ENCODE measurements at places on chromosomes 13 and 19.

- DNase-seq: no peak
These were observed 555.2 kb downstream of the FGF9 start for GRCh38 chr13:22226086-22226485.

DNA sequence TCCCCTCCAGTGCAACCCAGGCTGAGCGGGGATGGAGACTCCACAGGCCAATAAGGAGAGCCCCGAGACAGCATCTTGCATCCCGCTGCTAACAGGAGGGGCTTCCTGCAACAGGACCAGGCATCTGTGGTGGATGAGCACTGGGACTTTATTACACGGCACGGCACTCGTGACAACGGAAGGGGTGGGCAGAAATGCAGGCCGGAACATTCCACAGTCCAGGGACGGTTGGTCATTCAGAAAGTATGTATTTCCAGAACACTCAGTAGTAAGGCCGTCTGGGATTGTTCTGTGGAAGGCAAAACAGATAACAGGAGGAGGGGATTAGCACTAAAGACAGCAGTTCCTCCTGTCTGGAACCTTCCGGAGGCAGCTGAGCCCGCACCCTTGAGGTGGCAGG, 3.3 kb upstream of the TM6SF2 start:
- DNase-seq: no peak

DNA sequence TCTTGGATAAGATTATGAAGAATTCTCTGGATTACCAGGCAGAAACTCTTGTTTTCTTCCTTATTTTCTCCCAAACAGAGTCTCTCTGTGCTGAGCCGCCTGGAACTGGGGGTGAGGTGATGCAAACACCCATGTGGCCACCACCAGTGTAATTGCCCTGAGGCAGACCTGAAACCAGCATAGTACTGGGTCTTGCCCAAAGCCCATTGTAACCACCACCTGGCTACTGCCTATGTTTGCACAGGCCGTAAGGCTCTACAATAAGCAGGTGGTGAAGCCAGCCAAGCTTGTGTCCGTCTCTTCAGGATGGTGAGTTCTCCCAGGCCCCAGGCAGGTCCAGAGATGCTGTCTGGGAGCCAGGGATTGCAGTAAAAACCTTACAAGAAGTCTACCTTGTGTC, 18.9 kb upstream of the KBTBD7 start:
- no peak for DNase-seq

DNA sequence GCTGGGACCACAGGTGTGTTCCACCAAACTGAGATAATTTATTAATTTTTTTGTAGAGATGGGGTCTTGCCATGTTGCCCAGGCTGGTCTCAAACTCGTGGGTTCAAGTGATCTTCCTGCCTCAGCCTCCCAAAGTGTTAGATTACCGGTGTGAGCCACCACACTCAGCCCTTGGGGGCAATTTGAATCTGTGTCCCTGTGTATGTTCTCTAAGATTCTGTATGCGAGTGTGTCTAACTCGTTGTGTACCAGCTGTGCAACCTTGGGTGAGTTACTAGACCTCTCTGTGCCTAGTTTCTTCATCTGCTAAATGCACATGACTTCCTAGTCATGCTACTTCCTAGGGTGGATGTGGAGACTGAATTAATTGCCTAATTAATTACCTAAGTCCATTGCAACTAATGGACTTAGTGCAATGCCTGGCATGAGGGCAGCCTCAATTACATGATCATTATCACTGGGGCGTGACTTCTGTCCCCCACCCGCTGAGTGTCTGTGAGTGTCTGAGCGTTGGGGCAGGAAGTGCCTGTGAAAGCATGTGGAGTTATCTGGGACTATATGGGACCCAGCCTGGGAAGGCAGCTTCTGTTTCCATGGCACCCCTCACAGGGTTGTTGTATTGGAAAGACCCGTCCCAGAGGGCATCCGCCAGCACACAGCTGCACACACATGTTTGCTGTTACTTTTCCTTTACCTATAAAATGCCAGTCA, 1.8 kb upstream of the NCCRP1 start:
- DNase-seq: no peak

GRCh38 chr13:113639616-113640262, 18.3 kb downstream of the ATP4B start:
- DNase-seq: no peak
